A172 (cell line): ENCODE measurements at places on chromosomes 16 and 17. TPM values are rescaled to one million over a fixed set of nuclear protein-coding genes. Genes with fewer than 3 reads are reported as not detected.

GRCh38 chr17:1710807-1711553 is 803 bp upstream of the TLCD2 start:
- no peak for DNase-seq

- no peak for DNase-seq
Measured at GRCh38 chr17:81241648-81242420, 2.7 kb downstream of the NDUFAF8 start.

GRCh38 chr16:26961459-26961858 is 105.3 kb upstream of the C16orf82 start:
- DNase-seq: no peak

GRCh38 chr17:54888254-54888653 is 12.4 kb upstream of the TOM1L1 start:
- DNase-seq: no peak

- no peak for DNase-seq
Measured at GRCh38 chr16:81621496-81621895, 157.6 kb upstream of the PLCG2 start.

GRCh38 chr17:56909742-56910508 is 3.9 kb downstream of the TRIM25 start:
- DNase-seq: no peak

GRCh38 chr17:32486701-32487472 is at the start of gene CDK5R1:
Gene CDK5R1 (plus strand): TSS chr17:32486993. CDS start chr17:32487621, 628 bp downstream.
- DNase-seq: peak; percentile 68

GRCh38 chr17:74711058-74711824 is 1.5 kb downstream of the CD300LF start:
- no peak for DNase-seq

- no peak for DNase-seq
Measured at GRCh38 chr17:63931981-63932561, at the start of gene CD79B. Gene CD79B (minus strand): TSS chr17:63932331. CDS start chr17:63932261, 70 bp downstream.

- DNase-seq: no peak
Measured at GRCh38 chr17:58336456-58337209, 8.0 kb upstream of the TSPOAP1 start.

DNA sequence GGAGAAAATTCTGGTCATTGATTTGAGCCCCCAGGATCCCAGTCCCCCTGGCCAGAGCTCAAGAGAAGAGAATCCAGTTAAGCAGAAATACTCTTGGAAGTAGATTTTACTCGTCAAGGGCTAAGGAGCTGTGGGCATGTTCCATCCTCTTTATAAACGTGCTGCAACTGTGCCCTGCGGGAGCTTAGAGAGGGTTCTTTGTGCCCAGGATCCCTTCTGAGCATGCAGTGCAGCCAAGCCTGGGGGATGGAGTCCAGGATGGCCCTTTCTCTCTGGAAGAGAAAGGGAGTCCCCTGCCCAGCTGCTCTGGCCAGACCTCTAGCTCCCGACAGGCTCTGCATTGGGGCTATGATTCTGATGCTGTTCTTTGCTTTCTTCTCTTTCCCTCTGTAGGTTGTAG is 9.5 kb upstream of the LGALS9 start:
- no peak for DNase-seq

- DNase-seq: no peak
Measured at GRCh38 chr16:52404546-52404945, 142.4 kb downstream of the TOX3 start.

DNA sequence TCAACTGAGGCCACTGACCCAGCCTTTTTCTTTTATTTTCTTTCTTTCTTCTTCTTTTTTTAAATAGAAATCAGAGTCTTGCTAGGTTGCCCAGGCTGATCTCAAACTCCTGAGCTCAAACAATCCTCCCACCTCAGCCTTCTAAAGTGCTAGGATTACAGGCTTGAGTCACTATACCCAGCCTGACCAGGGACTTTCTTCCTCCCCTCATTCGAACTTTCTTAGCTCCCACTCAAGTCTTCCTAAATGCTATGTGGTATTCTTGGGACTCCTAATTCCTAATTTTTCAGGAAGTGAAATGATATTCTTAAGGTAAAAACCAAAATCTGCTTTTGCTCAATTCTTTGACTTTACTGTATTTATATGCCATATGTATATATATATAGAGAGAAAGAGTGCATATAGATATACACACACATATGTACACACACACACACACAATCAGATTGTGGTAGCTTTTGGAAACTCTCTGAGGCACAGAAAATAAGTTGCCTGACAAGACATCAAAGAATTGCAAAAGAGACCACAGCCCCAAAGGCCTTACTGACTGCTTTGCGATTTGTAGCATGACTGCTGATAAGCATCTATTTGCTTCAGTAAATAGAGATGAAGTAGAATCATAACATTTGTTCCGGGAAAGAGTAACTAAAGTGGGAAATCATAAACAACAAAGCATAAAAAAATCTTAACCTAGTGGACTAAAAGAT is 9.5 kb upstream of the AMZ2 start:
- DNase-seq: no peak

GRCh38 chr17:70654706-70655105 is 485.4 kb downstream of the KCNJ2 start:
- no peak for DNase-seq

DNA sequence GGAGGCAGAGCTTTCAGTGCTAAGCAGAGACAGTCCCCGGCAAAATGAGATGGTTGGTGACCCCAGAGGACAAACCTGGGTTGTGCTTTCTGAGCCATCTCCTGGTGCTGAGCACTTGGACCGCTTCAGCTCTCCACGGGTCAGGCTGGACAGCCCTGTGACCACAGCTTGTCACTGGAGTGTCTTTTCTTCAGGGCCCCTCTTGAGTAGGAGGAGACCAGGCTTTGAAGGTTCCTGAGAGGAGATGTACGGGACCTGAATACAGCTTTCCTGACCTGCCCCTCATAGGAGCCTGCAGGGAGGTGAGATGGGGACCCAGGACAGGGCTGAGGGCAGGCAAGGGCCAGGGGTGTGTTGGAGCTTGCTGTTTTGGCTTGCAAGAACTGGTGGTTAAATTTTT is 17.8 kb upstream of the ADGRG1 start:
- DNase-seq: no peak

DNA sequence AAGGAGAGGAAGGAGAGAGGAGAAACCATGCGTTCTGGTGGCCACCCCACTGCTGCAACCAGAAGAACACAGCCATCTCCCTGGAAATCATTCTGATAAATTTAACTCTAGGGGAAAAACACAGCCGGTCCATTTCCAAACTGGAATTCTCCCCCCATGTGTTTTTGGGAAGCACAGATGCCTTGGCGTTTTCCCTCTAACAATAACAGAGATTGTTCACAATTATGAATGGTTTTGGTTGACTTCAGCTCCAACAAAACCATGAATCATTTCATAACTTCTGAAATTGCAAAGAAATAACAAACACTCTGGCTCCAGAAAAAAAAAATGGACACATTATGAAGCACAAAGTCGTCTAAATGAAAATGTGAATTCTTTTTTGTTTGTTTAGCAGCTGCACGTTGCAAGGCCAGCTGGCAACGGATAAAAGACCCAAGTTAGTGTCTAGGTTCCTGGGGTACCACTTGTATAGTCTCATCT is 46.2 kb downstream of the GNAO1 start:
- no peak for DNase-seq

DNA sequence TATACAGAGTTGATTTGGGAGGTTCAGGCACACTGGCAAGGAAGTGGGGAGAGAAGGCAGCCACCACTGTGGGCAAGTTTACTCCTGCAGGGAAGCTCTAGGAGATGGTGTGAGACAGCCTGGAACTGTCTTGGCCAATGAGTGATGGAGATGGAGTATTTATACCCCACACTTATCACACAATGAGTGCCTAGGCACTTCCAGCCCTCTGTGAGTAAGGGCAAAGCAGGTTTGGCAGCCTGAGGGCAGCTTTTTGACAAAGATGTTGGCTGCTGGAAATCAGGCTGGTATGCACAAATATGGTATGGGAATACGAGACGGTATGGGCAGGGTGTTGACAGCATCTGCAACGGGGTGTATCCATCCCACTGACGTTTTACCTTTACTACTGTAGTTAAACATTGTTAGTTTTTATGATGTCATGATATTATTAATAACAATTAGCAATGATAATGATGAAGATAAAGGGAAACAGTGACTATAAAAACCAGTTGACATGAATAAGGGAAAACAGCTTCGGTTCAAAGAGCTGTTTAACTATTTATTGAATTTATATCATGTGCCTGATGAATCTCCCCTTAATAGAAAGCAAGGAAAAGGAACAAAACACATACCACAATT is 149.9 kb downstream of the CDK5R1 start:
- no peak for DNase-seq

- peak; percentile 72 for DNase-seq
Measured at GRCh38 chr17:68205251-68205807, 42.5 kb upstream of the AMZ2 start.

The KRT28 gene
- total RNA-seq: not detected in 2 replicates

The DPEP3 gene
- total RNA-seq: not detected in 2 replicates

The HBQ1 gene
- not detected in 2 replicates for total RNA-seq

The MT1M gene
- total RNA-seq: not detected in 2 replicates

The KRTAP4-6 gene
- total RNA-seq: not detected in 2 replicates

The NEUROD2 gene
- total RNA-seq: not detected in 2 replicates

The MYH2 gene
- 0.12 and 0.17 TPM in 2 replicates for total RNA-seq

The HIC1 gene
- 7.3 and 12.5 TPM in 2 replicates for total RNA-seq

The SLC16A11 gene
- not detected in 2 replicates for total RNA-seq
